Stimulated activated CD4-positive, alpha-beta T cell treated with anti-CD3 and anti-CD28 coated beads, Interleukin-1b, Interleukin-23, amount 100 ng/mL, for 24 hours (primary cell): ENCODE measurements at places on chromosomes 3 and 15.
A peak's percentile ranks its signal among the peaks of the same experiment; 100 is the strongest.

DNA sequence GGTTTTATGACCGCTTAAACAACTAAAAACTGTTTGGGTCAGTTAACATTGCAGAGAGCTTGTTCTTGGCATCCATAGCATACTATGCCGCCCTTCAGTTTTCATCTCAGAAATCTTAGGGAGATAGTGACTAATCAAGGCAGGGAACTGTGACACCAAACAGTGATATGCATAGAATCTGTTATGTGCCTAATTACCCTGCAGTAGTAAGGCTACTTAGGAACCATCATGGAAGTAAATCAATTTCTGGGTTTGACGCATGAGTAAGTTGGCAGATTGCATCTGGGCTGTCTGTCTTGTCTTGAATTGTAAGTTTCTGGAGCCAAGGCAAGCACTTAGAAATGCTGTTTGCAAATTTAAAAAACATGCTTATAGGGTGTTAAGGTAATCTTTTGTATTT is 22.5 kb downstream of the KCTD6 start:
- DNase-seq = no peak

- no peak for DNase-seq
Measured at GRCh38 chr3:14899993-14900618, 47.3 kb upstream of the NR2C2 start.

DNA sequence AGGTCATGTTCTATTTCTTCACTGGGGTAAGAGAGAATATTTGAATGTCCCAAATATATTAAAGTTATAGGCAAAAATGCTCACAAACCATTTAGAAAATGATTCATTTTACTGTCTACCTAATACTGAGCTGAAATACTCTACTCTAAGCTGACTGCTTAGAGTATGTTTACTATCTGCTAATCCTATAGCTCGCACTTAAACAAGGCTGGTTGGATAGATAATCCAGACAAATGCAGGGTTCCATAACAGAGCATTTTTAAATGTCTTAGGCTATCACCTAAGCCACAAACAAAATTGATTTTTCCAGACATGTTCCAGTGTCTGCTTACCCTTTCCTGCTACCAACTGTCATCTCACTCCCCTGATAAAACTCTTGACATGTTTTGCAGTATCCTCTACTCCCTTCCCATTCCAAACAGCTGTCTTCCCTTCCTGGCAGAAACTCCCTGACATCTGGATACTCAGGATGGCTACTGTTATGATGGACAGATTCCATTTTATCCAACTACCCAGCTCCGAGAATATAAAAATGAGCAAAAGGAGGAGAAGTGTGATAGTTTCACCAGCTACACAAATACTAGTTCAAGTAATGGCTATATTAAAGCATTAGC is 1034.7 kb downstream of the FHIT start:
- no peak for DNase-seq

- peak; percentile 10 for DNase-seq
Measured at GRCh38 chr3:50154840-50155490, at the start of gene SEMA3F. SEMA3F (plus strand) TSS chr3:50155324; CDS start chr3:50159623, 4,299 bp downstream.

DNA sequence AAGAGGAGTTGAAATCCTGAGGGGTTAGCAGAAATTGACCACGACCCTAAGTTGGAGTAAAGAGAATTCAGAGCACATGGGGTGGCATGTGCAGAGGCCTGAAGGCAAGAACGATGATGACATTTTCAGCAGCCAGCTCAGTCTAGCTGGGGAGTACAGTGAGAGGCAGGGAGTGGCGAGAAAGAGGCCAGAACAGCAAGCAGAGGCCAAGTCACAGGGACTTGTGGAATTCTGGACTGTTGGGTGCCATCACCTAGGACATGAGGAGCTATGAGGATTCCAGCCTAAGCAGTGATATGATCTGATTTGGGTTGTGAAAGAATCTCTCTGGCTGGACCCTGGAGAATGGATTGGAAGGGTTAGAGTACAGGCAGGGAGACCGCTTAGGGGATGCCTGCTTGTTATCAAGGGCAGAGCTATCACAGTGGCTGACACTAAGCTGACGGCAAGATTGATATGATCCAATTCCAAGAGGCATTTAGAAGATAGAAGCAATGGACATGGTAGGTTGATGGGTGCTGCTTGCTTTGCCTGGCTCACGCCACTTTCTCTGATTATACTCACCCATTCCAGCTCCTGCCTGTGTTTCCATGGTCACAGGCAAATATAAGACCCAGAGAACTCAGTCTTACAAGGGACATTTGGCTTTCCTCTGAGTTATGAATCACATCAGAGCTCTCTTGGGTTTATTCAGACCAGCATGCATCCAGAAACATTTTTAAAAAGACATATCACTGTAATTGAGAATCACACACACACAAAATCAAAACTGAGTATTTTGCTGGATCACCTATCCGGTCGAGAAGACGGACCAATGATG is 66.4 kb downstream of the LRTM1 start:
- DNase-seq = no peak

GRCh38 chr3:162584986-162585385 is 1088.4 kb downstream of the OTOL1 start:
- no peak for DNase-seq

DNA sequence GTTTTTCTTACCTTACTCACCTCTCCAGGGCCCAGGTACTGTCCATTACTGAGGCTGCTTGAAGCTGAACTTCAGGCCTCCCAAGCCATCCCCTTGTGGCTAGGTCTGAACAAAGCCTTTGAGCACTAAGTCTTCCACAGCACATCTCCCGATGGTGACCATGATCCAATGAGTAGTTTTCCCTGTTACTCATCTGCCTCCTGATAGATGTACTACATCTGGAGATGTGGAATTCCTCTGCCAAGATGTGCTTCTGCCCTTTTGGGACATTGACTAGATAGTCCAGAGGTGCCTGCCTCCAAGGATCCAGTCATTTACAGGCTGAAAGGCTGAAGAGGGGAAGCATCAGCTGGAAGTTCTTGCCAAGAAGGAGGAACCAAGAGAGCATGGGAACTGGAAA is 28.9 kb upstream of the SLC35G2 start:
- DNase-seq = no peak

- DNase-seq = no peak
Measured at GRCh38 chr15:50431204-50431603, 7.0 kb downstream of the USP8 start.

DNA sequence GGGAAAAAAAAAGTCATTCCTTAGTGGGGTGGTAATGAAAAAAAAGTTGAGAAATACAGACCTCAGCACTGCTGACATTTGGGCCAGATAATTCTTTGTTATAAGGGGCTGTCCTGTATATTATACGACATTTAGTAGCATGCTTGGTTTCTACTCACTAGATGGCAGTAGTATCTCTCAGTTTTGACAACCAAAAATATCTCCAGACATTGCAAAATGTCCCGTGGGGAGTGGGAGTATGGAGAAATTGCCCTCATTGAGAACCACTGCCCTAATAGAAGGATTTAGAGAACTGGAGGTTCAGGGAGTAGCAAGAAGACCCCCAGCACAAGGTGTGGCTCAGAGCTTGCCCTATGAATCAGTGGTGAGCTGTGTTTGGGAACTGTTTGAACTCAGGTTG is 28.6 kb upstream of the TEX264 start:
- DNase-seq = no peak

DNA sequence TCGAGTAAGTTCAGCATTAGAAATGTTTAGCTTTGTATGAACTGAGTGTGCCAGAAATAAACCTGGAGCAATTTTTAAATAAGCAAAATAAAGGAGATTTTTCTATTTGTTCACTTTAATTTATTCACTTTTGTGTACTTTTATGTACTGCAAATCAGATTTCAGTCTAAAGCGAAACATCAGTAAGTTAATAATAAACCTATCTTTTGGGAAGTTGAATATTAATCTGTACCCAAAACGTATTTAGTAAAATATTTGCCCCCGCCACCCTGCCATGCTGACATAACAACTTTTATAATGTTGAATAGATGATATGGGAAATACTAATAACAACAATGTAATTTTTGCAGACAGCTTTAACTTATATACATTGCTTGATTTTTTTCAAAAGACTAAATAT is 230.0 kb downstream of the CDIN1 start:
- DNase-seq = no peak

DNA sequence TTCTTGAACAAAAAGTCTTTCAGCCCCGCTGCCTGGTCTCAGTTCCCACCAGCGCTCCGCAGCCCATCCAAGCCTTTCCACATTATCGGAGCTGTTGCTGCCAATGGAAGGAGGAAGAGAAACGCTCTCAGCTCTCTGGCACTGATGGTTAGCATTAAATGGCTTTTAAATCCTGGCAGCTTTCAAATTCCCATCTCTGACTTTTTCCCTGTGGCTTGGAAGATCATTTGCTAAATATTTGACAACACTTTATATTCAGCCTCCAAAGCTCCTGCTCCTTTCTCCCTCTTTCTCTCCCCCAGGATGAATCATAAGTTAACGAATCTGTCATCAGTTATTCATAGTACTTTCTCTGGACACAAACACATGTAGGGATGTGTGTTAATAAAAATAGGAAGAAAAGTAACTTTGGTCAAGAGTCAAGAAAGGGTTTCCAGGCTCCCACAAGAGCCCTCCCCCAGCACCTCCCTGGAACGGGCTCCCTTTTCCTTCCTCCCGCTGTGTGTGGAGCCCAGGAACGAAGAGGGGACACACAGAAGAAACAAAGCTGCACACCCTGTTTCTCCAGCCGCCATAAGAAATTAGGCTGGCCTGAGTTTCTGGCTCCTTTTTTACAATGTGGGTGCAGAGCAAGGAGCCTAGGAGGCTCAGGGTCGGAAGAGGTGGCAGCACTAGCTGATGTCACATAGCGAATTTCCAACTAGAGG is 47.6 kb upstream of the TSEN2 start:
- no peak for DNase-seq

GRCh38 chr15:57824186-57824585 is 117.7 kb downstream of the POLR2M start:
- DNase-seq = no peak

GRCh38 chr3:62559831-62560445 is 186.6 kb upstream of the FEZF2 start:
- DNase-seq = no peak

DNA sequence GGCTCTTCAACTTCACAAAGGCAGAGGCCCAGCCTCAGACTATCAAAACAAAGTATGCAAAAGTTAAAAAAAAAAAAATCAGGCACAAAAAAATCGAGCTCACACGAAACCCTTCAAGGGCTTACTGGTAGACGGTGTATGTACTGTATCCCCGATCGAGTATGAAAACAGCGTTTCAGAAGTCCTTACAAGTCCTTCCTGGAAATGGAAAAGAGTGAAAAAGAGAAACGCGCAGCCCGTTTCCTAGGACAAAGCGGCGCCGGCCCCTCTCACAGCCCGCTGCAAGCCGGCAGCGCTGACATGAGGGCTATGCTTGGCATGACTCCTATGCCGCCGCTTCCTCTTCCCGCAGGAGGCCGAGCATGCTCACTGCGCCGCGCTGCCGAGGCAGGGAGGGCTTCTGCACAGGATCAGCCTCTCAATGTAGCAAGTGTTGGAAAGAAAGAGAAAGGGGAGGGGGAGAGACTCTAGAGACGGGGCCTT is at the start of gene VGLL4:
TSS of gene VGLL4 (minus strand) at position 311 of the 483 bp plus-strand sequence. CDS start 397 bp downstream, outside the sequence.
- peak; percentile 65 for DNase-seq

- no peak for DNase-seq
Measured at GRCh38 chr15:47663101-47663500, 54.2 kb upstream of the SEMA6D start.

GRCh38 chr3:134348524-134348923 is 25.7 kb downstream of the AMOTL2 start:
- DNase-seq = no peak

GRCh38 chr3:4948395-4948794 is 30.8 kb upstream of the BHLHE40 start:
- no peak for DNase-seq

DNA sequence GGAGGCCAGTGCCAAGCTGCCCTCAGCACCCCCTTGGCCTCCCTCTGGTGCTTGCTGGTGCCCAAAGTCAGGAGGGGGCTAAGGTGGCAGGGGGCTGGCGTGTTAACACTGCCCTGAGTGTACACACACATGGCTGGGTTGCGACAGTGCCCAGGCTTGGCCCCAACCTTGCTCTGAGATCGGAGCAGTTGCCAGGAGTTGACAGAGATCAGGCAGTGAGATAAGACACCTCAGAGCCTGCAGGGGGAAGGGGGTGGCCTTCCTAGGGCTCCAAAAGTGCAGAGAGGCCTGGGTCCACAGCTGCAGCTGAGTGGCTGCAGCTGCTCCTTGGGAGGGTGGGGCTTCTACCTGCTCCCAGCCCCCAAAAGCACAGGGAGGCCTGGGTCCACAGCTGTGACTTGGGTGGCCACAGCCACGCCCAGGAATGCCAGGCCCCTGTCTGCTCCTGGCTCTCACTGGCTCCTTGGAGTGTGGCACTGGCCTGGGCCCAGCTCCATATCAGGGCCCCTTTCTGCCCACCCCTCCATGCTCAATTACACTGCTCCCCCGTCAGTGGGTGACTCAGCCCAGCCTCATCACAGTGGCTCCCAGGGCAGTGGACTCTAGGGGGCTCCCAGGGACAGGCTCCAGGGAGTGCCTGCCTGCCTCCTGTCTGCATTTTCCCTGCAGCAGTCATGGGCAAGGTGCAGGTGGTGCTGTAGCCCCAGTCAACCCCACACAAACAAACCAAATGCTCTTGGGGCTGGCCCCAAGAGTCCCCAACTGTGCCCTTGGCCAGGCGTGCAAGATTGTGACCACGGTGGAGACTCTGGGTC is 56.4 kb upstream of the C15orf39 start:
- no peak for DNase-seq

DNA sequence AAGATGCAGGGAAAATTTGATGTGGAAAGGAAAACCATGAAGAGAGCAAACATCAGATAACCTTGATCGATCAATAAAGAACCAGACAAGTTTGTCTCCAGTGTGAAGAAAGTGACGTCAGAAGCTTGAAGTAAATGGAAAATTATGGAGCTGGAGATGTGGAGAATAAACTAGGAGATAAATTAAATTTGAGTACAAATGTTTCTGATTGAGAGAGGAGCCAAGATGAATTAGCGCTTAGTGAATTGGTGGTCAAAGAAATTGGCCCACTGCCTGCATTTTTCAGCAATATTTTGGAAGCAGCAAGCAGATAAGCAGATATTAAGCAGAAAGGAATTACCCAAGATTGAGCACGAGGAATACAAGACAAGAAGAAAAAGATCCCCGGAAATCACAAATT is 567.3 kb upstream of the ZNF385D start:
- no peak for DNase-seq

GRCh38 chr15:80518522-80518921 is 114.3 kb downstream of the ARNT2 start:
- DNase-seq = no peak

GRCh38 chr3:139755551-139755950 is 77.8 kb upstream of the NMNAT3 start:
- DNase-seq = no peak

- DNase-seq = no peak
Measured at GRCh38 chr15:71753346-71753745, 57.0 kb upstream of the NR2E3 start.

DNA sequence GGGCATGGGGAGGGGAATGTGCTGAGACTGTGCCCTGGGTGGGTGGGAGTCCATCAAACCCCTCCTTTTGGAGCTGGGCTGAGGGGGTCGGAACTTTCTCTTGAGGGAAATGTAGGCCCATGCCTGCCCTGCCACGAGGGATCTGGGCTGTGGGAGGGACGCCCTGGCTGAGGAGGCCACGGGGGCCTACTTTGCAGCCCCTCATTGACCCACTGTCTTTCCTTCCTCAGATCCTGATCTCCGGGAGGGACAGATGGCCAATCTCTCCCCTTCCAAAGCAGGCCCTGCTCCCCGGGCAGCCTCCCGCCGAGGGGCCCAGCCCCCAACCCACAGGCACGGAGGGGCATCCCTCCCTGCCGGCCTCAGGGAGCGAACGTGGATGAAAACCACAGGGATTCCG is 25.3 kb downstream of the LOXL1 start:
- DNase-seq = no peak
